NCI-H1105 (cell line): ENCODE measurements at places on chromosomes 5 and 9.

DNA sequence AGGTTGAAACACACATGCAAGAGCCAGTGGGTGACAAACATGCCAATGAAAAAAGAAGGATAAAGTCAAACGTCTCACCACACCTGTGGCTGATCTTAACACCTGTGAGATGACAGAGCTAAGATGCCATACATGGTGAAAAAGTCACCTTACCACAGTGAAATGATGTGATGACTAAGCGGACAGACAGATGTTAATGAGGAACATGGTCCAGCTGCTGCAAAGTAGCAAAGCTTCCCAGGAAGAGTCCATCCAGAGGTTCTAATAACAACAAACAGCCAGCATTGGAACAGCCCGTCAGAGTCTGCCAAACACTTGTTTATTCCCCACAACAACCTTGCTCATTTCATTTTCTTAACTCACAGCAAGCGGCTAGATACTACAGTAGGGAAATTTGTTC is 1.9 kb downstream of the KIAA1191 start:
- DNase-seq, result no peak

- DNase-seq, result no peak
Observed at GRCh38 chr5:145743396-145744061, 91.6 kb downstream of the PRELID2 start.

DNA sequence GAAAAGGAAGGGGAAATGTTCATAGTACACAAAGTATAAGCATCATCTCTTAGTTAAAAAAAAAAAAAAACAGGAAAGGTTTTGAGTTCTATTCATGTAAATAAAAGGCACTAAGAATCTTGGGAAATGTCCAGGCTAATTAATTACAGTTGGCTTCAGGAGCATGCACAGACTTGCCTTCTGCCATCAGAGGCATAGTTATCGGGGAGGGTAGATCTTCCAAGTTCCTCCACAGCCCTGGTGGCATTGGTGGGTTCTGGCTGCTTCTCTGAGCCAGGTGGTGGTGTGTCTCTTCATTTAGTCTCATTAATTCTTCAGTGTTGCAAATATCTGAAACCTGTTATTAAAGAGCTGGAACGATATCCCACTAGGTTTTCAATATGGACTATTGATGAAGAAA is 85.2 kb downstream of the TMEM252 start:
- peak; percentile 40 for DNase-seq

- no peak for DNase-seq
Observed at GRCh38 chr5:77358255-77359205, 133.6 kb downstream of the WDR41 start.

GRCh38 chr9:129275626-129276247 is 97.7 kb upstream of the IER5L start:
- no peak for DNase-seq

GRCh38 chr9:5499889-5500398 is 10.4 kb upstream of the PDCD1LG2 start:
- peak; percentile 40 for DNase-seq

GRCh38 chr9:137095664-137096517 is 9.1 kb downstream of the MAN1B1 start:
- no peak for DNase-seq

DNA sequence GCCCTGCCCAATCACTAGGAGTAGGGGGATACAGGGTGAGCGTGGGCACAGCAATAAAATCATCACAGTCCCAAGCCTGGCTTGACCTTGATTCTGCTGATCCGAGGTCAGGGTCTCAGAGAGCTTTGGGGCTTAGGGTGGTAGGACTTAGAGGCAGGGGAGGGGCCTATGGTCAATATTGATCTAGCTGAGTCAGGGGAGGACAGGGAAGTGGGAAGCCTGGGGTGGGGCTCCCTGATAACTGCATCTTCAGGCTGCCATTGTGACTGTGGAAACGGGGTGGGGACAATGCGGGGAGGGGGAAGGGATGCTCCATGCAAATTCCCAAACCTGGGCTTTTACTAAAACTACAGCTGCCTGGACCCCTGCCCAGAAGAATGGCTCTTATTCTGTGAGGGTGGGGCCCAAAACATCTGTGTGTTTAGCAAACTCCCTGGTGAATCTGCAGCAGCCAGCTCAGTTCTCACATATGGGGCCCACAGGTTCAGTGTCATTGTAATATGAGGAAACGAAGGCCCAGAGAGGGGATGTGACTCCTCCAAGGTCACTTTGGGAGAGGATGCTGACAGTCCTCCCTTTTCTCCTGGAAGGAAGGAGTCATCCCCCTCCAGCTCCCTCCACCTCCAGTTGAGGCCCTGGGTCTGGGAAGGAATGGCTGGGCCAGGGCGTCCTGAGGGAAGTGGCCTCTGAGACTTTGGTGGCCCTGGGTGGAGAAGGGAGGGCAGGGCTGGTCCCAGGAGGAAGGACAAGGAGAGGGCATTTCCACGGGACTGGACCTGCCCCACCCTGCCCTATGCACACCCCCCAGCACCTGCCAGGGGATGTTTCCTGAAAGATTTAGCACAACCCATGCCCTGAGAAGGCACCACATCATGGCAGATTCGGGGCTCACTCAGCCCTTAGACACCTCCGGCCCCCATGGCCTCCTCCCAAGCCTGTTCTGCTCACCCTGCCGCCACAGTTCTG is 26.4 kb downstream of the SLC6A7 start:
- DNase-seq, result no peak

DNA sequence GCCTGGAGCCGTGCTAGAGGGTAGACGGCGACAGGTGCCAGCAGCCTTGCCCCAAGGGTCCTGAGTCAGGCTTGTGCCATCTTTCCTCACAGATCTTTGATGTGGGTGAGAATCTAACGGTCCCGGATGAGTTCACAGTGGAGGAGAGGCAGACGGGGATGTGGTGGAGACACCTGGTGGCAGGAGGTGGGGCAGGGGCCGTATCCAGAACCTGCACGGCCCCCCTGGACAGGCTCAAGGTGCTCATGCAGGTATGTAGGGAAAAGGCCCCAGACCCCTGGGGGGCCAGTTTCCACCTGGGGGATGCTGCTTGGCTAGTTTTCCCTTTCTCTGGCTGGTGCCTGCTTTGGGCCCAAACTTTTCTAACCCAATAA is 24.0 kb downstream of the PTGES2 start:
- no peak for DNase-seq

GRCh38 chr5:23840083-23840482 is 332.7 kb downstream of the PRDM9 start:
- no peak for DNase-seq

- no peak for DNase-seq
Observed at GRCh38 chr5:181040631-181040945, 522 bp downstream of the BTNL9 start.

- DNase-seq, result no peak
Observed at GRCh38 chr9:98378206-98378780, 122.8 kb upstream of the TBC1D2 start.

GRCh38 chr5:120567066-120567465 is 103.0 kb downstream of the PRR16 start:
- DNase-seq, result no peak

GRCh38 chr5:93621327-93621798 is 38.3 kb downstream of the NR2F1 start:
- DNase-seq, result peak; percentile 56

- DNase-seq, result no peak
Observed at GRCh38 chr5:169006842-169007790, 293.8 kb downstream of the SLIT3 start.

DNA sequence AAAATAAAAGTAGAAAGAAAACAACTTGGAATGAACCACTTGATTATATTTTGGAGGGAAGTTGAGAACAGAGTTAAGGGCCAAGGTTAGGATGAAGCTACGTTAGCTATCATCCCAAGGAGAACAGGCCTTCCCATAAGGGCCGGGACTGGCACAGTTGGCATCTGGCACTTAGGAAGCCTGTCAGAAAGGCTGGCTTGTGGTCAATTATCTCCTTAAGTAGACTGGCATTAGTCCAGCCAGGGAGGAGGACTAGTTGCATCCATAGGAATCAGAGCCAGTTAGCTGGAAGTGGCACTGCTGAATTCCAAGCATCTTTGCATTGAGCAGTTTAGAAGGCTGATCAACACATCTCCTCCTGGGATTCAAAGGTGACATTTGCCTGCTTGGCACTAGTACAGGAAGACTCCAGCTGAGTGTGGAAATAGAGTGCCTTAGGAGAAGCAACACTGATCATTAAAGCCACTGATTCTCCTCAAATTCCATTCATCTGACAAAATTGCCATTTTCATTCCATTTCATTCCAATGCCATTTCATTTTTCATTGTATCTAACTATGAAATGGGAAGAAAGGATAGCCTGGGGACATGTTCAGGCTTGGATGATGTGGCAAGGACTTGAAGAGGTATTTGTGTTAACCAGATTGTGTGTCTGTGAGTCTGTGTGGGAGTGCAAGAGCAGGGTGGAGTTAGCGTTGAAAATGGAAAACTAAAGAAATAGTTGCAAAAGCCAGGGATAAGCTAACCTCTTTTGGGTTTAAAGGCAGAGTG is 5.5 kb downstream of the FOXB2 start:
- DNase-seq, result no peak

DNA sequence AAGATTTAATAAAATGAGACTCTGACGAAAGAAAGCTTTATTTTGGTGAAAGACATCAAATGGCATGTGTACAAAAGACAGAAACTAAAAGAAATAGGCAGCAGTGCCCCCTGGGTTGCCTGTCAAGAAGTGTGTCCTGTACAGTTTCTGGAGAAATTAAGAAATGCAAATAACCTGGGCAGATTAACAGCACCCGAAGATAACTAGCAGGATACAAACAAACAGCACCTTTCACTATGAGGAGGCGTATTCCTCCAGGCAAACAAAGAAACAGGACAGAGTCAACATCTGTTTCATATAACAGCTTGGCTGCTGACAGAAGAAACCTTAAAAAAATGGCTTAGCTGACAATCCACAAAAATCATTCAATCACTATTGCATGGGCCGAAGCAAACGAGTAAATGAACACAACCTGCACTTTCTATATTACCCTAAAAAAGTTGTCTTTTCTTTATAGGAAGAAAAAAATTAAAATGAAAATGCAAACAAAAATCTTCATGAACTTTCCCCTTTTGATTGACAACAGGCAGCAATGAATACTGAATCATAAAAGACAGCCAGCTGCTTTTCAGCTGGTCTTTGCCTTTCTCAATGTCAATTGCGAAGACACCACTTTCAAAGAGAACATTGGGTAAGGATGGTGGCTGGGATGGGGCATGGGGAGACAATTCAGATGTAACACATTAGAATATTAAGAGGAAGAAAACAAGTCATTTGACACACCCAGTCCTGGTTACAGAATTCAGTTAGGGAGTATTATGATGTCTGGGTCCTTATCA is 162.1 kb downstream of the ARL15 start:
- DNase-seq, result no peak

DNA sequence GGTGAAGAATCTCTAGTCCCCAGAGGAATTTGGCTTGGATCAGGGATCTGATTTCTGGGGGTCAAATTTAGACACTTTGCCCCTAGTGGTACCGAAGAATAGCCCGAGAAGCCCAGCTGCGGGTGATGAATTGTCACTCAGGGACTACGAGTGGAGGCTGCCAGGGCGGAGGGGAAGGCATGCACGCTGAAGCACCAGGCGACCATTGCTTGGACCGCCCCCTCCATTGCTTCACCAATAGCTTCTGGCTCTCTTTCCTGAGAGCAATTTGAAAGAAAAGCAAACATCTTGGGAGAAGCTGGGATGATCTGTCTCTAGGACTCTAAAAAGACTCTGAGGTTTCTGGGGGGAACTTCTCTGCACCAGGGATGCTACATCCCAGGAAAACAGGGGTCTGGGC is 137.6 kb downstream of the CRB2 start:
- DNase-seq, result no peak

GRCh38 chr5:54443270-54443669 is 12.2 kb upstream of the HSPB3 start:
- no peak for DNase-seq

DNA sequence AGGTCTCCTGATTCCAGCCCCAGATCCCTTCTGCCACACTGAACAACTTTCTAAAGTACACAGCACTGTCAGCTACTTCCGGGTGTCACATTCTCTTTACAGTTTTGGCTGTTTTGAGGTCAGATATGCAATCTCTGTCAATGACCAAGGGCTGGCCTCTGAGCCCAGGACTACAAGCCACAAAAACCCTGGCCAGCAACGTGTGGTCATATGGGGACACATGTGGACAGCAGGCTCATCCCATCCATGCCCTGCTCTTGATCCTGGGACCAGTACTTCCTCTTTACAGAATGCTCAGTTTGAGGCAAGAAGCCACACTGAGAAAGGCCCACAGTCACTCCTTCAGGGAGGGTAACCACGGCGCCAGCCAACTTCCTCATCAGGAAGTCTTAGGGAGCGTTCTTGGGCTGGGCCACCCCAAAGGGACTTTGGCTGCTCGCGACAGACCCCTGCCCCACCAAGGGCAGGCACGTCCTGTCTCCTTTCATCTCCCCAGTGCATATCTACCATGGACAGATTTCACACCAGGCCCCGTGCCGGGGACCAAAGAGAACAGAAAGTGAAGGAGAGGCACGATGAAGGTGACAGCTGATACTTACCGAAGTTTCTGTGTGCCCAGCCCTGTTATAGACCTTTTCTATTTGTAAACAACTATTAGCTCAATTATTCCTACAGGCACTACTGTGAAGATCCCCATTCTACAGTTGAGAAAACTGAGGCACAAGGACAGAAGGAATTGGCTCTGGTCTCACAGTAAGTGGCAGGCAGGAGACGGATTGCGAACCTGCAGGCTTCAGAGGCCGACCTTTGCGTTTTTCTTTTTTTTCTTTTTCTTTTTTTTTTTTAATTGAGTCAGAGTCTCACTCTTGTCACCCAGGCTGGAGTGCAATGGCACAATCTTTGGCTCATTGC is 37.3 kb downstream of the STK10 start:
- DNase-seq, result no peak

GRCh38 chr9:133375116-133375723 is 640 bp downstream of the SURF4 start:
- DNase-seq, result peak; percentile 20

GRCh38 chr5:122195802-122196394 is 66.6 kb downstream of the ZNF474 start:
- peak; percentile 10 for DNase-seq

GRCh38 chr9:77304543-77304942 is 127.2 kb downstream of the VPS13A start:
- DNase-seq, result no peak

- DNase-seq, result no peak
Observed at GRCh38 chr9:137965177-137965795, 87.7 kb downstream of the CACNA1B start.

DNA sequence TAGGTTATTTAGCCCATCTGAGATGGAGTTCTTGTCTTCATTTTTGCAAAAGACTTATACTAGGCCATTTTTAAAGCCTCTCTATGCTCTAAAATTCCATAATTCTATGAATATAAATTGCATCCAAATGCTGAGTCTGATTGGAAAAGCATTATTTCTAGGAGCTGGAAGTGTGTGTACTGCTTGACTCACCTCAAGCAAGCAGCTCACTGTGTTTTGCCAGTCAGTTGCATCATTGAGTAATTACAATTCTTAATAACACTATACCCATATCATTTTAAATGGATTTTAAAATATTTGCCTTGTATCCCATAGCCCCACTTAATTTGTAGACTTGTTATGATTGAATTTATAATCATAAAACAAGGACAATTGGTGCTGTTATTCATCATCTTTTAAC is 161.0 kb downstream of the PAM start:
- DNase-seq, result no peak
